CD4-positive, CD25-positive, alpha-beta regulatory T cell (primary cell): ENCODE measurements at places on chromosomes 3 and 15.

DNA sequence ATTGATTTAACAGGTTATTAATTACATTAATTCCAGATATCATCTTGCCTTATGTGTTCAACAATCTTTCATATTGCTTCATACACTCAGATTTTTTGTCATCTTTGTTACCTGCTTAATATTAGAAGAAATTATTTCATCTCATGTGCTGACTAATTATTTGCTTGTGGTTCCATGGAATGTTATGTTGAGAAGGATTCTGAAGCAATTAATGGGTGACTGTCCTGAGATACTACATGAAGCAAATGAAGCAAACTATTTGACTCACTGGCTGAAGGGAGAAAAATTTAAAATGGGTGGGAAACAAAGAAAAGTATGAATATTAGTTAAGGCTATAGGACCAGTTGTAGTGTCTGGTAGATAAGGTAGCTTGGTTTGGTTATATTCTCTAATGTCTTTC is 443.8 kb upstream of the EPHA6 start:
- no peak for DNase-seq

GRCh38 chr3:171376596-171376947 is 83.6 kb downstream of the TNIK start:
- DNase-seq: no peak

GRCh38 chr3:185976100-185976499 is 38.3 kb upstream of the TRA2B start:
- no peak for DNase-seq

DNA sequence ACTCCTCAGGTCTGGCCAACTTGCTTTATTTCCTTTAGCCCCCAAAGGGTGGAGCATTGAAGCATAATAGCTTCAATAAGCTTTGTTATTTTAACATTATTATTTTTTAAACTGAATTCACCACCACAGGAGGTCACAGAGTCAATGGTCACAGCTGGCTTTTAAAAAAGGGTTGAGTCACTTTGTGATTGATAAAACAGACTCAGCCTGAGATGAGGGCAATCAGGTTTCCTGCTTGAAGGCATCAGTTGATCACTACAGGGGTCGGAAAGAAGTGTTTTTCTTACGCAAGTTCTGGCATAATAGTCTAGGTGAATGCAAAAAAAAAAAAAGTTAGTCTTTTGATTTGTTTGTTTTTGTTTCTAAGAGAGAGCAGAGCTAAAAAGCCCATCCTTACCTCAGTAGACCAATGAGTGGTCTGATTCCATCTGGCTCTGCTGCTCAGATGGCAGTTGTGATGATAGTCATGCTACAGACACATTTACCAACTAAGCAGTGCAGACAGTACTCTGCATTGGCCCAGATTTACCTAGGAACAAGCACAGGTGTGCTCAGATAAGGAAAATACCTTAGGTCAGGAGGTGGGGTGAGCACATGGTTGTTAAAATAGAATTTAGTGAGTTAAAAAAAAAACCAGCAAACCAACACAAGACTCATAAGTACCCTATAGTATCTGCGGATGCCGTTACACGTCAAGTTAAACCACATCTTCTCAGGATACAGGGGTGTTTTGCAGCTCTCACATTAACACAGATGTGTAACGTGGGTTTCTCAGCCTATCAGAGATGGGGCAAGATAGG is 22.6 kb downstream of the ZNF80 start:
- peak; percentile 86 for DNase-seq

GRCh38 chr3:175307642-175308041 is 448.5 kb downstream of the NAALADL2 start:
- no peak for DNase-seq

DNA sequence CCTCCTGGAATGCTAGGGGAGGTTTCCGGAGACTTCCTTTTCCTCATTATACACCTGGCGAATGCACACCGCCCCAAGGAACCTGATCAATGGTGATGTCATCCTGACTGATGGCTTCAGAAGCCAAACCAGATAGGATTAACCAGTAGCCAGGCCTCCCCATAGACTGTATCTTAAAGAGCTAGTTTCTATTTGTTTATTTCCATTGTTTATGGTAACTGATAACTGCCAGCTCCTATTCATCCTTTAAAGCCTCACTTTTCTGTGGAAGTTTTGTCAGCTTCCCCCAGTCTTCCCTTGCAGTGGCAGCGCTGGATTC is at the start of gene MKRN2OS:
Gene MKRN2OS, minus strand, starts transcription at position 27 of the 319 bp plus-strand sequence. CDS start 35 bp downstream, outside the sequence.
- DNase-seq: no peak
